Stimulated activated CD4-positive, alpha-beta T cell treated with anti-CD3 and anti-CD28 coated beads, TNF-alpha, amount 100 ng/mL, for 24 hours (primary cell): ENCODE measurements at places on chromosomes 12 and 14.

- no peak for DNase-seq
Measured at GRCh38 chr14:89309670-89310177, 107.3 kb downstream of the FOXN3 start.

- DNase-seq = no peak
Measured at GRCh38 chr12:70448371-70448770, 82.3 kb downstream of the KCNMB4 start.

DNA sequence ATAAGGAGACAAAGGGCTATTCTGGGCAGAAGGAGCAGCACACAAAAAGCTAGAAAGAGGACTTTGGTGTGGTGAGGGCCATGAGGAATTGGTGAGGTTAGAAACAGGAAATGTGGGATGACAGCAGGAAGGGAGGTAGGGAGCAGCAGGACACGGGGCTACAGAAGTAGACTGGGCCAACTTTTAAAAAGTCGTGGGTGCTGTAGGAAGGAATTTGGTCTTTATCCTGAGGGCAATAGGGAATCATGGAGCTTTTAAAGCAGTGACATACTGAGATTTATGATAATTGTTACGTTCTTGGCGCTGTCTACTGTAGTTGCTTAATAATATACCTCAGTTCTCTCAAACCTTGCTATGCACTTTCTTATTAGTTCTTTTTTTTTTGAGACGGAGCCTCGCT lies 8.2 kb upstream of the CHURC1 start:
- DNase-seq = no peak

GRCh38 chr14:104722938-104723650 lies 935 bp upstream of the ADSS1 start:
- DNase-seq = no peak

DNA sequence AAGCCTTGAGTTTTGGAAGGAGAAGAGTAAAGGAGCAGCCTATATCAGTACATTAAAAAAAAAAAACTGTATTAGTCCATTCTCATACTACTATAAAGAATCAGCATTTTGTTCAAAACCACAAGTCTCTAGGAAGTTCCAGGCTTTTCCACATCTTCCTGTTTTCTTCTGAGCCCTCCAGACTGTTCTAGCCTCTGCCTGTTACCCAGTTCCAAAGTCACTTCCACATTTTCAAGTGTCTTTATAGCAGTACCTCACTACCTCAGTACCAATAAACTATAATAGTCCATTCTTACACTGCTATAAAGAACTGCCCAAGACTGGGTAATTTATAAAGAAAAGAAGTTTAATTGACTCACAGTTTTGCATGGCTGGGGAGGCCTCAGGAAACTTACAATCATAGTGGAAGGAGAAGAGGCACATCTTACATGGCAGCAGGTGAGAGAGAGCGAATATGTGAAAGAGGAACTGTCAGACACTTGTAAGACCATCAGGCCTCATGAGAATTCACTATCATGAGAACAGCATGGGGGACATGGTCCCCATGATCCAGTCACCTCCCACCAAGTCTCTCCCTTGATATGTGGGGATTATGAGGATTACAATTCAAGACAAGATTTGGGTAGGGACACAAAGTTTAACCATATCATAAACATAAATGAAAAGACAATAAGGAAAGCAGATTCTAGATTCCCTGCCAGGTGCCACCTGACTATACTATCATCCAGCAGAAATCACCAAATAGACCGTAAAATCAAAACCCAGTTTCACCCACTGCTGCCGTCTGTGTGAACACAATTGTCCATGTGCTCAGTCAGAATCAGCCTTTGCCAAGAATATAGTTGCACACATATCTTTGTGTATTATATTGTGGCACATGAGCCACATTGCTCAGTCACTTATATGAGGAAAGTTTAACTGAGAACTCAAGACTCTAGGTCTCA lies 27.8 kb downstream of the TOGARAM1 start:
- no peak for DNase-seq

DNA sequence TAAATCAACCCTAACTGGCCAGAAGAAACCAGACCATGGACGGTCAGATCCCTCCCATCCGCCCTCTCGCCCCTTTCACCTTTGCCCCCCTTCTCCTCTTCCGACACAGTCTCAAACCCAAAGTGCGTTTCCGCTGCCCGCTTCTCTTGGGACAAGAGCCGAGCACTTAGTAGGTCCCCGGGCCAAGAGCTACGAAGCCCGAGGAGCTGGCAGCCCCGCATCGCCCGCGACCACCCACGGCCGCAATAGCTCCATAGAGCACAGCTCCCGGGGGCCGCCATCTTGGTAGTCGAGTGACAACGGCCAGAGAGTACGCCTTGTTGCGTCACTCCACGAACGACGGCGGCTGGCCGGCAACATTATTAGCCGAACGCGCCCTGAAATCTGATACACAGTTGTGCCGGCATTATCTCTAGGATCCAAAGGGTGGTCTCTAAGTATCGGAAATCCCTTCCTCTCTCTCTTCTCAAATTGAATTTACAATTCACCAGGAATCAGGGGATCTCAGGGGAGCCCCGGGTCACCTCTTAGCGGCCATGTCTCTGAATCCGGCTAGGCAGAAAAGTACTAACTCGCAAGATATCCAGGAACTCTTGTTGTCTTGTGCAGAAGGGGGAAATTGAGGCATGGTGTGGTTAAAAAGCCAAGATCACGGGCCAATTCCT lies at the start of gene COQ5:
Gene COQ5, minus strand, starts transcription at position 298 of the 665 bp plus-strand sequence. Its CDS starts 17 bp downstream, at position 281.
- peak; percentile 75 for DNase-seq

- DNase-seq = no peak
Measured at GRCh38 chr12:53298164-53298563, 1.3 kb upstream of the MYG1 start.

DNA sequence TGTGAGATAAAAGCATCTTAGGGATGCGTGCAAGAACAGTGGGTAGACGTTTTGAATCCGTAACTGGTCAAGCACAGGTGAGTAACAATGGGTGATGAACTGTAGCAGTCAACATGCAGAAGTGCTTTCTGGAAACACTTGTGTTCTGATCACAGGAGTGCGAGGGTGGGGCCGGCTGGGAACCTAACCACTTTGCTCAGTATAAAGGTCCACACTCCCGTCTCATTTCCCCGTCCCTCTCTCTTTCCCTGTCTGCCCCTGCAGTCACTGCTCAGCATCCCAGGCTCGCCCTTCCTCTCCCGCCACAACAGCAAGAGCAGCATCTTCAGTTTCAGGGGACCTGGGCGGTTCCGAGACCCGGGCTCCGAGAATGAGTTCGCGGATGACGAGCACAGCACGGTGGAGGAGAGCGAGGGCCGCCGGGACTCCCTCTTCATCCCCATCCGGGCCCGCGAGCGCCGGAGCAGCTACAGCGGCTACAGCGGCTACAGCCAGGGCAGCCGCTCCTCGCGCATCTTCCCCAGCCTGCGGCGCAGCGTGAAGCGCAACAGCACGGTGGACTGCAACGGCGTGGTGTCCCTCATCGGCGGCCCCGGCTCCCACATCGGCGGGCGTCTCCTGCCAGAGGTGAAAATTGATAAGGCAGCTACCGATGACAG lies 127.1 kb downstream of the FIGNL2 start:
- peak; percentile 2 for DNase-seq

DNA sequence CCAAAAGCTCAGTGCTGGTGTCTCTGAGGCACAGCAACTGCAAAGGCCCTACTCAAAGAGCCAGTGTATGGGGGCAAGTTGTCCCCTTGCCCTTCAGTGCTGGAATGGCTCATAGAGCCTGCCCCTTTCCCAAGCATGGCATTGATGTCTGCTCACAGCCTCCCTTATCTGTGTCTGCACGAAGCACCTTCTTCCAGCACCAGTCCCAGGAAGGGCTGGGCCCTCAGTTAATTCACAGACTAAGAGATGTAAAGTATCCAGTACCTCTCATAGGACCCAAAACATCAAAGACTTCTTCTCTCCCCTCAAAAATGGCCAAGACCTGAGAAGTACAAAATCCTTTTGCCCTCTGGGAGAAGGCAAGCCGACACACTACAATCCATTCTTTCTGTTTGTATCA lies 1.6 kb upstream of the CMAS start:
- no peak for DNase-seq

DNA sequence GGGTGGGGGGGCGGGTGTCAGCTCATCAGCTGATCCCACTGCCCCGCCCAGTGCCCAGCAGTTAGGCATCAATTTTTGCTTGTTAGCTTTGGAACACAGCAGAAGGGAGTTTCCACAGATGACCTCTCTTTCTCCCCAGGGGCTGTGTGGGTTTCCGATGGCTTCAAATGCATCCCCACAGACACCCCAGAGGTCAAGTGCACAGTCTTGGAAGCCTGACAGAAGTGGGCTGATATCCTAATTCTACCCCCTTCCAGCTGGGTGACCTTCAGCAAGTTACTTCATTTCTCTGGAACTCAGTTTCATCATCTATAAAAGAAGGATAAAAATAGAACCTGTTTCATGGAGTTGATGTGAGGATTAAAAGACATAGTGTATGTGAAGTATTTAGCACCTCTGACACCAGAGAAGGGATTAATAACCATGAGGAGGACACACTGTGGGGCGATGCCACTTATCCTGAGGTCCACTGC lies 22.0 kb downstream of the TTC9 start:
- no peak for DNase-seq

GRCh38 chr12:125194987-125195386 lies 129.8 kb downstream of the AACS start:
- DNase-seq = no peak

DNA sequence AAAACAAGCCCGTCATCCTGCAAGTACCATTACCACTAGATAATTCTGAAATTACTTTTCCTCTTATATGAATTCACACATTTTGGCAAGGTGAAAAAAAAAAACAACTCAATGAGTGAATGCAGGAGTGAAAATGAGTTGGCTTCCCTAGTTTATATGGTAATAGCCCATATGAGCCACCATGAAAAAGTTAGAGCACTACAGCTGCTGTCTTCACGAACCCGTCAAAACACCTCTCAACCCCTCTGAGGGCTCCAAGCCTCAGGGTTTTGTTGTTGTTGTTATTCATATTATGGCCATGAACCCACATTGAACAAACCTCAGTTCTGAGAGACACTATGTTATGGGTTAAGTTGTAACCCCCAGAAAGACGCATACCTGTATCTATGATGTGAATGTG lies 289.9 kb upstream of the CAND1 start:
- DNase-seq = no peak
